ENCODE measurements at places on chromosomes 5 and 9.

DNA sequence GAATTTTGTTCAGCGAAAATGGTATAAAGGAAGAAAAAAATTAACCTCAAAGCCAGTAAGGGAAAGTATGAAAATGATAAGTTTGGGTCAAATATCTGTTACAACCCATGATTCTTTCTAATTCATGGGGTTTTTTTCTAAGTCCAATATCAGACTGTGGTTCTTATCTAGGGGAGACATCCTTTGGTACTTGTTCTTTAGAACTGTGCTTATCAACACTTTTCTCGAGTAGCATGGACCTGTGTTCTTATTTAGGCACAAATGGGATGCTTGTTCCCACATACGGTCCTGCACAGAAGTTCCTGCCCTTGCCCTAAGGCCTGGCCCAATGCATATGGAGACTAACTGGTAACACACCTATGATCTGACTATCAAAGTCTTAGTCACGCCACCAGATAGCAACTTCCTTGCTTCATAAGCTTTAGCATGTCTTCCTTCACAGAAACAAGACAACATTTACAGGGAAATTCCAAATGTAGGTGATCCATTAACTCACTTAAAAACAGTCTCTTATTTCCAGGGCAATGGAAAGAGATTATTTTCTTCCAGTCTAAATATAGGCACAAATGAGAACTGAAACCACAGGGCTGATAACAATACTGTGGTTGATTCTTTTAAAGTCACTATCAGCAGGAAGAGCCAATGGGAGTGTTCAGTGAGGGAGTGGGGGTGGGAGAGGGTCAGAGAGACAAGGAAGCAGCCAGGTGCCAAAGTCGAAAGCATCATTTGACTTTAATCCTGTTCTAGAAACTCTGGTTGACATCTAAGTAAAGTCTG is 268.8 kb upstream of the ANKRD55 start:
- DNase-seq = no peak

- peak; percentile 82 for DNase-seq
Measured at GRCh38 chr9:38022995-38023394, 46.0 kb downstream of the SHB start.

DNA sequence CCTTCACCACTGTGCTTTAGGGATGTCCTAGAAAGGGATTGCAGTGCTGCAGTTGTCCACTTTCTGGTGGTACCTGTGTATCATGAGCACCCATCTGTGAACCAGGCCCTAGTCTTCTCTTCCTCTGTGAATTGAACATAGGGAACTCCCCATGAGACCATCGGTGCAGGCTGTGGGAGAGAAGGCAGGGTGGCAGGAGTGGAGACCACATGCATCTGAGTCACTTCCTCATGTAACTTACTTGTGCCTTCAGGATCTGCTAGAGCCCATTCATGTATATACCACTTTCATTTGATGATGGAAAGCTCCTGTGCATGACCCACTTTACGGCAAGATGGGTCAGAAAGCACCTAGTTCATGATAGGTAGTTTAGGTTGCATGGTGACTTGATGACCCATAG is 478.1 kb upstream of the CDH9 start:
- no peak for DNase-seq

DNA sequence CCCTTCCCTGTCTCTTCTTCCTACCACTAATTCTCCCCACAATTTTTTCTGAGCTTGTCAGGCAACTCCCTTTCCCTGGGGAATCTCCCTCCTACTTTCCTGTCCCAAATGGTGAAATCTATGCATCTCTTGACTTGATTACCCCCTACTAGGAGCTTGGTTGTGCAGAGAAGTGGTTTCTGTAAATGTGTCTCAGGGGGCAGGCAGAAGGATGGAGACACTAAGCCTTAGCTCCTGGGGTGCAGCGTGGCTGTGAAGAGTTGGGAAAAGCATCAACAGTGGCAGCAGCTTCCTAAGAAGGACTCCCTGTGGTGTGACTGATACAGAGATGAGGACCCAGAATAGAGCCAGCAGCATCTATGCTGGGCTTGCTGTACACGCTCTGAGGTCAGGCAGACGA is 62.3 kb downstream of the NRG2 start:
- DNase-seq = no peak

GRCh38 chr5:4232084-4232483 is 636.5 kb downstream of the IRX1 start:
- no peak for DNase-seq

DNA sequence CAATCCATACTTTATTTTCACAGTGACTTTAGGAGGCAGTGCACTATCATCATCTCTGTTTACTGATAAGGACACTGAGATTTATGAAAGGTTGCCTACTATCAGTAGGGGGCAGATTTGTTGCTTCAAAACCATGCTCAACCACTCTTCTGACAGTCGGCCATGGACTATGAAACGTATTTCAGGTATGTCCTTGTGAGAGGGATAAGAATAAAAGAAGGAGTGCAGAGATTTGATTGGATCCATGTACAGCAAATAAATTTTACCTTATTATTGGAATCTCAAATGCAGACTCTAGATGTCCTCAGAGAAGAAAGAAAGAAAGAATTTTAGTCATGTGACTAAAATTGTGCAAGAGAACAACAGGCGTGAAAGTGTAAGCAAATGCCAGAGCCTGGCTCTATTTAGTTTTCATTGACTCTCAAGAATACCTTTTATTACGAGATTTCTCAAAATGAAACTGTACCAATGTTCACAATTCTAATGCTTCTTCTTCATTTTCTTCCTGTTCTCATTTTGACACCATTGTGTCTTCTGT is 296.6 kb upstream of the RASA1 start:
- DNase-seq = no peak

DNA sequence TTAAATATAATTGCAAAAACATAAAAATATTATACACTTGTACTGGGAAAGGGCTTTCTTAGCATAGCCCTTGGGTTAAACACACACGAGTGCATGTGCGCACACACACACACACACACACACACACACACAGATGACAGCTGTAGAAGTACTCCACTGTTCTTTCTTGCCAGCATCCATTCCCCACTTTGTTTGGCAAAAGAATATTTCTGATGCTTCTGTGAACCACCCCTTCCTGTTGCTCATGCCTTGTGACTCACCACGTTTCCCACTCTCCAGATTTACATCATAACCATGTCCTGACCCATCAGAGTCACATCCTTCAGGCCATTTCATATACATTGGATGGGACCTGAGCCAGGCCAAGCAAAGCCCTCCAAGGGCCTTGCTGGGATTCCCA is 280.1 kb downstream of the DNAH5 start:
- no peak for DNase-seq
